ENCODE measurements at places on chromosomes 4 and X.

DNA sequence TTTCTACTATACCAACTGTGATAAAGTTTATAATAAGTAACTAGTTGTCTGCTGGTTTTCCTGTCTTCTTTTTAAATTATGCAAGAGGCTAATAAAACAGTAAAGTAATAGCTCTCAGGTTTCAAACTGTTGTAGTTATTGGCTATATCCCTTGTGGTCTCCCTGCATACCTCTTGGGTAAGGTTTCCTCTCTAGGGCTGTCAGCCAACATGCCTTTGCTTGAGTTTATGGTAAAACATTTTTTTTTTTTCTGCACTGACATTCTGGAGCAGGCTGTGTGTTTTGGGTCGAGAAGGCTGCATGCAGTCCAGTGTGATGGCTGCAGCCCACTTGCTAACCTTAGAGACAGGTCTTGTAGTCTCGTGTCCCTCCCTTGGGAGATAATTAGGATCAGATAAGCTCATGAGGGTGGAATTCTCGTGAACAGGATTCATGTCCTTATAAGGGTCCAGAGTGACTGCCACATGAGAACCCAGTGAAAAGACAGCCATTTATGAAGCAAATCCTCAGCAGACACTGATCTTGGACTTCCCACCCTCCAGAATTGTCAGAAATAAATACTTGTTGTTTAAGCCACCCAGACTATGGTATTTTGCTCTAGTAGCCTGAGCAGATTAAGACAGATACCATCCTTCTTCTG lies 831.2 kb downstream of the CCSER1 start:
- no peak for DNase-seq

GRCh38 chrX:137427816-137428215 lies 138.1 kb upstream of the ZIC3 start:
- DNase-seq: no peak

GRCh38 chr4:52059372-52059771 lies 8.3 kb downstream of the SPATA18 start:
- no peak for DNase-seq

DNA sequence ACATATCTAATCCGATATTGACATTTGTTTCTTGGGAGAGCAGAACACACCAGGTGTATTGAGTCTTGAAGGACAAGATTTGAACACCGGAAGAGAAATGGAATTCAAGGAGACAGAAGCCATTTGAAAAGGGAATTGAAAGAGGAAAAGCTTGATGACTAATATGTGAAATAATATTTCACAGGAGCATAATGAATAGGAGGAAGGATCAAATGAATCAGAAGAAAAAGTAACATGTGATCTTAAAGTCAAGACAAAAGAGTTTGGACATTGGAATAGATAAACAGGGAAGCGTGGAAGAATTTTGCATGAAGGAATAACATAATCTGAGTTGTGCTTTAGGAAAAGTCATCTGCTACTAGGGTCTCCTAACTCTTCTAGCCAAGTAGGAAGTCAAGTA lies 145.5 kb upstream of the PDHA2 start:
- no peak for DNase-seq

DNA sequence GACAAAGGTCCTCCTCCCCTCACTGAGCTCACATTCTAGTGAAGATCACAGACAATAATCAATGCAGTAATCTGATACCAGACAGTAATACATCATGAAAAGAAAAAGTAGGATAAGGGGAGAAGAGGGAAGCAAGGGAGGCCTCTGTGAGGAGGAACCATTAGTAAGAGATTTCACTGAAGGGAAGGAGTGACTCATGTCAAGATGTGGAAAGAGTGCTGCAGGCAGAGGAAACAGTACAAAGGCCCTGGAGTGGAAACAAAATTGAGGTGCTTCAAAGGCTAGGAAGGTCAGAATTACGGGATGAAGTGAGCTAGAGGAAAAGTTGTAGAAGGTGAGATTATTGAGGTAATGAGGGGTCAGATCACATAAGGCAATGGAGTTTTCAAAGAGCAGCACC lies 38.1 kb downstream of the LAMTOR3 start:
- DNase-seq: no peak

DNA sequence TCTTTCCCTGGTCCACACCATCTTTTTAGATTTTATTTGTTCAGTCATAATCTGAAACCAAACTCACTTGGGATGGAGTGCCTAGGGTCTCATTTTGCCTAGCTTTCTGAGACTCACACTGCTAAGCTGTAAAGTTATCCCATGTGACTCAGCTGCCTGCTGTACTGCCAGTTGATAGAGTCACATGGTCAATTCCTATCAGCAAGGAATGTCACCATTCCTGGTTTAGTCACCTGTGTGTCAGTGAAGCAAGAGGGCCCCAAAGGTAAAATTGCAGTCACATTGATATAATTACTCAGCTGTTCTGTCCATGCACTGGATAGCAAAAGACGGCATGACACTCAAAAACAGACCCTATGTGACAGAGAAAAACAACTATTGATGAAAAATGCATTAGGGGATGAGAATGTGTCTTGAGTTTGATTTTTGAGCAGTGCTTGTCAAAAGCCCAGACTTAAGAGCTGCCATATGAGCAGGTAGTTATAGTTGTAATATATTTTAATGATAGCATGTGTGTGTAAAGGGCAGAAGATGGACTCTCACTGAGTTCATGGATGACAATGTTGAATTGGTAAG lies 413.2 kb downstream of the PPARGC1A start:
- DNase-seq: no peak

DNA sequence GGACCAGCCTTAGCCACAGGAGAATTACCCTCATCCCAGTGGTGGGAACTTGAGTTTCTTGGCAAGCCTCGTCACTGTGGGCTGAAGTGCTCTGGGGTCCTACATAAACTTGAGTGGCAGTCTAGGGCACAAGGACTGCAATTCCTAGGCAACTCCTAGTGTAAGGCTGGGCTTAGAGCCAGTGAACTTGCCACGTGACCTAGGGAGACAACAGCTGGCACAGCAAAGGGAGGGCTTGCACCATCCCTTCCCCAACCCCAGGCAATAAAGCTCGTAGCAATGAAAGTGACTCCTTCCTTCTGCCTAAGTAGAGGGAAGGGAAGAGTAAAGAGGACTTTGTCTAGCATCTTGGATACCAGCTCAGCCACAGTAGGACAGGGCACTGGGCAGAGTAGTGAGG lies 81.8 kb downstream of the TEX11 start:
- DNase-seq: no peak

GRCh38 chrX:109812236-109812635 lies 79.2 kb upstream of the ACSL4 start:
- no peak for DNase-seq

- no peak for DNase-seq
Observed at GRCh38 chrX:134670134-134670924, 12.1 kb upstream of the PLAC1 start.

DNA sequence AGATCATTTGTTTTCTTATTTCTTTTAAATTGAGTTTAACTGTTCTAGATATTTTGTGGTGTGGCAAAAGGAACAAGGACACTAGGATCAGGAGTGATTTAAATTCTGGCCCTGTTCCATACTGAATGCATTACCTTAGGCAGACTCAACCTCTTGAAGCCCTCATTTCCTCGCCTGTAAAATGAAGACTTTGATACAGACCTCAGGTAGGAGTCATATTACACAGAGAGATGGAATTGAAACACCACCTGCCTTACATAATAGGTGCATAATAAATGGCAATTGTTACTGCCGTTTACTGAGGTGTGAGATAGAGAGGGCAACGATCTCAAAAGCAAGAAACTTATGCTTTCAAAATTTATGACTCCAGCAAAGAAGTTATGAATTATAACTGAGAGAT lies 28.2 kb upstream of the RASSF6 start:
- DNase-seq: no peak

DNA sequence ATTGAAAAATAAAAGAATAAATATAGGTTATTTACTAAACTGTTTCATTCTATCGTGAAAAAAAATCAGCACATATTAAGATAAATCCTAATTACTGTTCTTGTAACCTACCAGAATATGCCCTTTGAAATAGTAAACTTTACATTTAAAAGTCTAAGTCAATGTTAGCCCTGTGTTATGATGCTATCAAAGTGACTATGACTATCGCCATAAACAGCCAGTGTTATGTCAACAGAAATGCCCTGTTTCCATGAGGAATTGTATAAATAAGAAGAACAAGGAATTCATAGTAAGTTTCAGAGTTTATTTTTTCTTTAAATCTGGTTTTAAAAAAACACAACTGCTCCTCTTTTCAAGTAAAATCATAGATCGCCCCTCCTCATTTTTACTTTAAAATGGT lies 11.4 kb downstream of the NR3C2 start:
- no peak for DNase-seq

GRCh38 chr4:38119668-38120385 lies 159.6 kb downstream of the PTTG2 start:
- DNase-seq: no peak

GRCh38 chr4:115781528-115782146 lies 668.2 kb upstream of the NDST4 start:
- no peak for DNase-seq

DNA sequence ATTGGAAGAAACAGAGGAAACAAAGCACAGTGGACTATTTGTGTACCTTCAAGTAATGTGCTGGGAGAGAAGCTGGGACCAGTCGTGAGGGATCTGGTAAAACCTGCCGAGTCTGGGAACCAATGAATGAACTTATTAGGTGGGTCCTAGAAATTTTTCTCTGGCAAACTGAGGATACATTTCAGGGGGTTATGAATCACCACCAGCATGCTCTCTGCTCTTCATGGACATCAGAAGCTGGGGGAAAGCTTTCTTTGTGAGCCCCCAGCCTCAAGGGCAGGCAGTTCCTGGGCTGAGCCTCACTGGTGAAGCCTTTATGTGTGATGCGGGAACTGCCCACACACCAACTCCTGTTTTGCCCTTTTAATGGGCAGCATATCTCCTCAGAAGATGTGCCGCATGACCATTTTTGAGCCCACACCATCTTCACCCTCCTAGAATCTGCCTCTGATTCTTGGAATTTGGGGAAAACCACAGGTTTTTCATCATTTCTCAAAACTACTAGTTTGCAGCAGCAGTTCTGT lies 95.4 kb upstream of the ENPP6 start:
- DNase-seq: no peak
